ENCODE measurements at places on chromosomes 3 and 15.

DNA sequence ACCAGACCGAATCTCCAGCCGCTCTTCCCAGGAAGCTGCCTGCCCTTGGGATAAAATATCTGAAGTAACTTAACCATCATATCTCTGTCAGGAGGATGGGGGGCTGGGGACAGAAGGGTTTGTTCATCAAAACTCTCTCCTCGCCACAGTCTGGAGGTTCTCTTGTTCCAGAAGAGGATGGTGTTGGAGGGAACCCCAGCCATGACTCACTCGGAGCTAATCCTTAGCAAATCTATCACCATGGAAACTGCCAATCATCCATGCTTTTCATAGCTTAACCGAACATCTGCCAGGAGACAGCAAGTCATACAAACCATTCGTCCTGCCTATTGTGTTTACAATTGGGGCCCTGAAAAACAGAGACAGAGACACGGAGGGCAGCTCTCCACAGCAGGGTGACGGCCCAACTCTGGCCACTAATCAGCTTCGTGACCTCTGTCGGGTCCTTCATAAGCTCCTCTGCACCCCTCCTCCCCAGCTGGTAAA lies 73.8 kb upstream of the HEG1 start:
- peak; percentile 100 for DNase-seq

GRCh38 chr15:90036343-90036742 lies 35.2 kb downstream of the ZNF710 start:
- no peak for DNase-seq

GRCh38 chr3:33099109-33099645 lies 2.2 kb upstream of the GLB1 start:
- no peak for DNase-seq

GRCh38 chr3:177930771-177931170 lies 605.5 kb upstream of the KCNMB2 start:
- no peak for DNase-seq

- DNase-seq = peak; percentile 81
Observed at GRCh38 chr3:99909714-99910495, 92.2 kb downstream of the CMSS1 start.

DNA sequence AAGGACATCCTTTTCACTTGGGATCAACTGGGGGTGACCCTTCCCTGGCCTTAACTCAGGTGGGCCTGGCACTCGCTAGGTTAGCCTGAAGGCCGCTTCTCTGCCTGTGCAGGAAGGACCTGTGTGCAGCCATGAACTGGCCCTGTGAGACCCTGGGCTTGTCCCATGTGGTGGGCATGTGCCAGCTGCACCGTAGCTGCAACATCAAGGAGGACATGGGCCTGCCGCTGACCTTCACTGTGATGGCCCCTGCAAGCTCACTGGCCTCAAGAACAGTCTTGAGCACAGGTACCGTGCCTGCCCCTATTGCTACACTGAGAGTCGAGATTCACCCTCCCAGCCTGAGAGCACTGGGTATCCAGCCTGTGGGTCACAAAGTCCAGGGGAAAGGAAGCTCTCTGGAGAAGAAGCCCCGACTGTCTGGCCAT lies 43.0 kb downstream of the SAXO2 start:
- DNase-seq = no peak

DNA sequence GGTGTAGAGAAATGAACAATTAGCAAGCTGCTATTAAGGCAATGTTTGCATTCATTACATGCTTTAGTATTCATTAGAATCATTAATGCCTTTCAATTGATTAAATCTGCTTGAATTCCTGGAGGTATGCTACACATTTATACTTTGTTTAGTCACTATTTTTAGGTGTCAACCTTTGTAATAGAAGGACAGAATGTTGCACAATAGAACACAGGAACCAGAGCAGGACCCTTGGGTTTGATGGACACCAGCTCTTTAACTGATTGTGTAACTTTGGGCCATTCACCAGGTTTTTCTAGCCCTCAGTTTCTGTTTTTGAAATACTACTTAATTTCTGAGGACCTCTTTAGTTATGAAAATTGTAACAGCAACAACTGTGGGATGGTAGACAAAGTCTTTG lies 317.6 kb upstream of the UMPS start:
- no peak for DNase-seq

GRCh38 chr3:86738684-86739083 lies 252.3 kb downstream of the VGLL3 start:
- no peak for DNase-seq

GRCh38 chr3:88038566-88038965 lies 20.2 kb downstream of the CGGBP1 start:
- peak; percentile 94 for DNase-seq

- DNase-seq = no peak
Observed at GRCh38 chr15:60584355-60584998, 105.5 kb upstream of the ICE2 start.

DNA sequence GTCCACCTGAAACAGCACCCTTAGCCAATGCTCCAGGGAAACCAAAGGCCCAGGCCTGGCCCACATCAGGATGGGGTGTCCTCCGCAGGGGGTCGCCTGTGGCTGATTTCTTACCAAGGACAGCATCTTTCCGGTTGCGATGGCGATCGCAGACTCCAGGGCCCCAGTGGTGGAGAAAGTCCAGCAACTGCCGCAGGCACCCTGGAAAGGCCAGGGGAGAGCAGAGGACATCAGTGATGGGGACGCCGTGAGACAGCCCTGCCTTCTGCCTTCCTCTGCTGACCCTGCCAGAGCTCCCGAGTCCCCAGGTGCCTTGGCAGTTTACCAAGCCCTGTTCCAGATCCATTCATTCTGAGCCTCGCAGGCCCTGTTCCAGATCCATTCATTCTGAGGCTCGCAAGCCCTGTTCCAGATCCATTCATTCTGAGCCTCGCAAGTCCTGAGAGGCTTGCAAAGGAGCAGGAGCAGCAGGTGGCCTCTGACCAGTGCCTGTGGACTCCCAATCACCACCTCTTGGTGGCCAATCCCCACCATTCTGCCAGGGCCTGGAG lies 12.5 kb downstream of the CTSH start:
- no peak for DNase-seq

DNA sequence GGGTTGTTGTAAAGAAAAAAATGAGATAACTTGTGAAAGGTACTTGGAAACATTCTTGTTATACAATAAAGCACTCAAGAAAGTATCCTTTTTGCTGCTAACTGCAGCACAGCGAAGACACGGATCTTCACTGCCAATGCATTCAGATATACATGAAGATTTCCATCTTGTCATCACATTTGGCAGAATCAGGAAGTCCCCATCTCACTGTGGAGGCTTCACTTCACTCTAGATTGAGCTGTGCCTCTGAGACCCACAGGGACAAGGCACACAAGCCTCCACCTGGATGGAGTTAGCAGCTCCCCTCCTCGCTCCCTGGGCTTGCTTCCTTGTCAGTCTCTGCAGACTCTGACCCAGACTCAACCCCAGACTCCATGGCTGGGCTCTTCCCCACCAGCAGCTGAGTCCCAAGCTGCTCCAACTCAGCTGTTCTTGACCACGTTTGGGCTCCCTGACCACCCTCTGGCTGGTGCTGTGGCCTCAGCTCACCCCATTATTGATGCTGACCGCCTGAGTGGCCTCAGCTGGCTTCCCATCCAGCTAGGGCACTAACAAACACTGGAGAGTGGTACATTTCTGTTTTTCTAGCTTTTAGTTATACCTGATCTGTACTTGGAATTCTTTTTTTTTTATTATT lies 45.4 kb upstream of the SMAD3 start:
- DNase-seq = no peak

DNA sequence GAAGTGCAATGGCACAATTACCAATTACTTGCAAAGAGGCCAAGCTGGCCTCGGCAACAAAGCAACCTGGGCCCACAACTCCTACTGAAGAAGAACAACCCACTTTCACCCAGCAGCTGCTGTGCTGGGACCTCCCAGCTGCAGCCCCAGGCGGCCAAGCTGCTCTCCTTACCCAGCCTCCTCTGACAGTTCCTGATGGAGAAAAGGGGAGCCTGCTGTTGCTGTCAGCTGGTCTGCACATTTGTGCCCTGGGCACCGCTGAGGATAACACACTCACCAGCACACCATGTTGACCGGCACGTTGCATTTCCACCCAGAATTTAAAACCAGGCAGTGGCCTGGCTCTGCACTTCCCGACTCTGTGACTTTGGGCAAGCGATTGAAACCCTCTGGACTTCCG lies 33.6 kb downstream of the SSUH2 start:
- no peak for DNase-seq

DNA sequence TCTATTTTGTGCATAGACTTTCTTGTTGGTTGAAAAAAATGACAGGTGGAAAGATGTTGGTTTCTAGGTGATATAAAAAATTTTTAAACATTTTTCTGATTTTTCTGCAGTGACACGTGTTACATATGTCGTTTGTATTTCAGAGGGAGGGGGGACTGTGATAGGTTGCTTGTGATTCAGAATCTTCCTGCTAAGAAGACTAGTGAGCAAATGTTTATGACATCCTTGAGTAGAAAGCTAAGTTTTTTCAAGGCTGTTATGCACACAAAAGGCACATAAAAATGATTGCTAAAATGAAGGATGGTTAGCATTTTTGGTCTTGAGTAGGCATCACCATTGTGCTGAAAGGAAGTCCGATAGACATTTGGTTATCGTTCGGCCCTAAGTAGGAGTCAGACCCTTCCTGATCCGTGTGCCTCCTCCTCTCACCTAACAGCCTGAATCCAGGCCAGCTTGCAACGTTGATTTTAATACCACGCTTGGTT lies 1.5 kb downstream of the ZNF639 start:
- DNase-seq = peak; percentile 62

- DNase-seq = no peak
Observed at GRCh38 chr3:128179484-128179819, 26.2 kb downstream of the EEFSEC start.

GRCh38 chr15:98896002-98896721 lies 111.4 kb downstream of the PGPEP1L start:
- DNase-seq = peak; percentile 88

DNA sequence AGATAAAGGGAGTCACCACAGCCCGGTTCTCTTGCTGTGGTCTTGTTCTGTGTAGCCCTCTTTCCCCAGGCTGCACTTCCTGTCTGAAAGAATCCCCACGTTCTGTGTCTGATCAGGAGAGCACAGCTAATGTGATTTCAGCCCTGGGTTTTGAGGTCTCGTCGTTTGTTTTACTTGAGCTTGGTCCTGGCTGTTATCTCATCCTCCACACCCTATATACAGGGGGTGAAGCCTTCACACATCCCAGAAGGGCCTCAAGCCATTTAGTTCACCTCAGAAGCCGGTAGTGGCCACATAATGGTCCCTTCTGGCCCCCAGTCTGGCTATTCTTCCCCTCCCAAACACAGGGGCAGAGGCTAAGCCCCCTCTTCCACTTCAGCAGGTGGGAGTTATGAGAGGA lies 115.6 kb downstream of the PDE8A start:
- DNase-seq = no peak

- no peak for DNase-seq
Observed at GRCh38 chr15:38201714-38202113, 50.9 kb upstream of the SPRED1 start.

All from fibroblast of mammary gland (primary cell).